Vagina (tissue), 2 donors: ENCODE measurements at places on chromosomes 11 and 22.
A peak's percentile ranks its signal among the peaks of the same experiment; 100 is the strongest.

- DNase-seq, result peak; percentile 90
Measured at GRCh38 chr11:2298795-2299761, 2.6 kb downstream of the C11orf21 start.

- peak; percentile 49 for DNase-seq
Measured at GRCh38 chr11:71311928-71312510, 59.6 kb upstream of the SHANK2 start.

GRCh38 chr11:46075168-46075567, 46.1 kb downstream of the PHF21A start:
- no peak for DNase-seq

- DNase-seq, result no peak
Measured at GRCh38 chr11:124612567-124613246, 1.5 kb downstream of the PANX3 start.

DNA sequence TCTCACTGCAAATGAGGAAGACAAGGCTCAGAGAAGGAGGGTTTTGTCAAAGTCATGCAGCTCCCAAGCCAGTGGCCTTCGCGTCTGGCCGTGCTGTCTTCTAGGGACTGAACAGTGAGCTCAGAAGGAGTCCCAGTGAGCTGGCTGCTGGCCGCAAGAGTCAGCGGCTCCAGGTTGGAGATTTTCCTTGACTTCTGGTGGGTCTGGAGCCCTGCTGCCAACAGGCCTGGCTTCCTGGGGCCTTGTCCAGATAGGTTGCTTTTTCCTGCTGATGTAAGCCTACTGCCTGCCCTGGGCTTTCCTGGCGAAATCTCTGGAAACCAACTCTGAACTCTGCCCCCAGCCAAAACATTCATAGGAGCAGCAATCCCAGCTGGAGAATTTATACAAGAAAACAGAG, 272.7 kb upstream of the CADM1 start:
- no peak for DNase-seq

GRCh38 chr11:70545610-70545912, 147.2 kb downstream of the CTTN start:
- DNase-seq, result no peak

DNA sequence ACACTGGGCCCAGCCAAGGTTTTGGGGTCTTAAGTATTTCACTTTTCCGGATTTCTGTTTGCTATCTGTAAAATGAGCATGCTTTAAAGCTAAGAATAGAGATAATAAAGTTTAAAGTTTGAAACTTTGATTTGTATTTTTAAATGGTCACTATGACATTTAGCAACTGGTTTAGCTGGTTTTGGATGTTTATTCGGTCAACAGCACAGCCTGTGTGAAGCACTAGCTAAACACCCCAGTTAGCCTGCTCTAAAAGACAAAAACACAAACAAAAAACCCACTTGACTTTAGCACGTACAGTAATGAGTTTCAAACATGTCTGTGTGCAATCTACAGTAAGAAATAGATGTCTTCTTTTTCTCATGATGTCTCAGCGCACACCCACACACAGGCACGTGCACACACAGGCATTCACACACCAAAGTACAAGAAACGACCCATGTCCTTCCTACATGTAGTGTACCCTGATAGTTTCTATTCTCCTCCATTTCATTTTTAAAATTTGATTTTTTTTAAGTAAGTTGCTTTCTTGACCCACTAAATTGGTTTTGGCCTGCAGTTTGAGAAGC, 29.4 kb downstream of the SLC1A2 start:
- DNase-seq, result peak; percentile 5

DNA sequence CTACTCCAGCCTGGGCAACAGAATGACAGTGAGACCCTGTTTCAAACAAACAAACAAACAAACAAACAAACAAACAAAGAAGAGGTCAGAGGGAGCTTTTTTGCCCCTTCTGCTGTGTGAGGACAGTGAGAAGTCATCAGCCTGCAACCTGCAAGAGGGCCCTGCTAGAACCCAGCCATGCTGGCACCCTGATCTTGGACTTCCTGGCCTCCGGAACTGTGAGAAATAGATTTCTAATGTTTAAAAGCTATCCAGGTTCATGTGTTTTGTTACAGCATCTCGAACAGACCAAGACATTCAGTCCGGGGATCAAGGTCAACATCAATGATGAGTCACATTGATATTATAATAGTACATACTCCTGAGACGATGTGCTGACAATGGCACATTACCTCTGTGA, 41.4 kb upstream of the GRAMD1B start:
- no peak for DNase-seq

- no peak for DNase-seq
Measured at GRCh38 chr11:84419616-84420015, 1133.4 kb upstream of the CCDC90B start.

- no peak for DNase-seq
Measured at GRCh38 chr11:112050721-112051120, 23.1 kb downstream of the PIH1D2 start.

GRCh38 chr11:35073691-35074419, 65.1 kb upstream of the CD44 start:
- no peak for DNase-seq

DNA sequence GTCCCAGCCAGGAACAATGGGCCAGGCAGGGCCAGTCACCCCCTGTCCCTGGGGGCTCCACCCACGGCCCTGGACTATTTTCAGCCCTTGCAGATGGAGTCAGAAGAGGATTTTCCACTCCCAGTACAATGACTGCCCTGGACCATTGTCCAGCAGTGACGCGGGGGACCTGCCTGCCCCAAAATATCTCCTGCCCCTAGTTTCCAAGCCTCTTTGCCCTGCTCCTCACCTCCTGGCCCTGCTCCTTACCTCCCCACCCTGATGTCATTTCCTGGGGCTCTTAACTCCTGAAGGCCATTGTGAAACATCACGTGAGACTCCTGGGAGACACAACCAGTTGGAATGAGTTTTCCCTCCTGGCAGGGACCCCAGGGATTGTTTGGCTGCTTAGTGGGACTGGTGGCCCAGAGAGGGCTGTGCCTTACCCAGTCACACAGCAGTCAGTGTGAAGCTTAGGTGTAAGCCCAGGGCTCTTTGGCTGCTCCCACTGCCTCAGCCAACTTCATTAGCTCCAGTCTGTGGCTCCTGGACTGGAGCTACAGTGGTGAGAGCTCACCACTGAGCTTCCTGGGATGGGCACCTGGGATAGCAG, 22.2 kb downstream of the P2RY2 start:
- DNase-seq, result no peak

- no peak for DNase-seq
Measured at GRCh38 chr11:47387944-47388696, 9.8 kb upstream of the SPI1 start.

DNA sequence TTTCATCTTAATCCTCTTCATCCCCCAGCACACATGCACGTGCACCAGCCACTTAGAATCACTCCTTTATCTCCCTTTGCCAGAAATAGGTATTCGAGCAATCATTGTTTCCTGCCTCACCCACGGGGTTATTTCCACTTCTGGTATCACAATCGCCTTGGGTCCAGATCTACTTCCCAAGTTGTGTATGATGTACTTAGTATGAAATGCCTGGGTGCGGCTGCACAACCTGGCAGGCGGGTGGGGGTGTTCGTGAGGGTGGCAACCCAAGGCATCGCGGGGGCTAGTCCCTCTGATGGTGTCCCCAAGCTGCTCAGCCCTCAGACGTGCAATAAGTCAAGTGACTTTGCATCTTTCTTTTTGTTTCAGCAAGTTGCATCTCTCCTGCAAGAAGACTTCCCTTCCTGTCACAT, 475.6 kb downstream of the MIAT start:
- DNase-seq, result no peak

DNA sequence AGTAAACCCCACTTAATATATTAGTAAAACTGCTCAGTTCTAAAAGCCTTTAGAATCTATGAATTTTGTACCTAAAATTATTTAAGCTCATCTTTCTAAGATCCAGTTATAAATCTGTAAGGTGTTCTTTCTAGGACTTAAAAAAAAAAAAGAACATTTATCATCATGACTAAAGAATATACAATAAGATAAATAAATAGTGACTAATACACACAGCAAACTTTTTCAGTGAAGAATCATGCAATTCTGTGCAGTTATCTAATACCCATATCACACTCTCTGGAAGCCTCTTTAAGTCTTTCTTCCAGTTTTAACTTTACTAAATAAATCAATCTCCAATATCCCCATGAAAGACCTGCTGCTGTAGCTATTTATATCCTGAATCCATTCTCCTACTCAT, 59.8 kb downstream of the CEP57 start:
- DNase-seq, result no peak

- DNase-seq, result no peak
Measured at GRCh38 chr22:29617922-29618629, 14.6 kb downstream of the NF2 start.

DNA sequence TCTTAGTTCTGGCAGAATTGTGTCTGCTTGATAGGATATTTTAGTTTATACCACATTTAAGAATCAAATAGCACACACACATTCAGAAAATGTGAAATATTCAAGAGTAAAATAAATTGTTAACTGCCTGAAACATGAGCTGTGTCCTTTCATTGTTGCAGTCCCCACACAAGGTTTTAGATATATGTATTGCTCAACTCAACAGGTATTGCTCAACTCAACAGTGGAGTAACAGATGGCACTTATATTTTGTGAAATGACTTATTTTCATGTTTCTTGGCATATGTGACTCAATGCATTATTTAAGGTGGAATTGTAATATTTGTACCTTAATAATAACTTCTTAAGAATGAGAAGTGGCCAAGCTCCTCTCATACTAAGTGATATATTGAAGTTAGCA, 760.3 kb downstream of the CNTN5 start:
- DNase-seq, result no peak

- DNase-seq, result no peak
Measured at GRCh38 chr22:38755155-38755910, 465 bp downstream of the SUN2 start.

DNA sequence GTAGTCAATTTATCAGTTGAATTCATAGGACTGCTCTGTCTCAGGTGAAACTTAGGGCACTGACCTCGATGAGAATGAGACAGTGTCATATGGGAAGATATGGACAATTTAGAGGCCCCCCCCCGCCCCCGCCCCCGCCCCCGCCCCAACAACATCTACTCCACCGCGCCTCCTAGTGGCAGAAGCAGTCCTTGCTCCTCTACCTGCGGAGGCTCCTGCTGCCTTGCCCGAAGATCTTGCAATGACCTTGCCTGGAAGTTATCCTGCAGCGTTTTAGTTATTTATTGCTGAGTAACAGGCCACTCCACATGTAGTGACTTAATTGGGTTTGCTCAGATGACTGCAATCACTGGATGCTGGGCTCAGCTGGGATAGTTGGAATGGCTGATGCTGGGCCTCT, 15.2 kb downstream of the SERPINH1 start:
- no peak for DNase-seq

DNA sequence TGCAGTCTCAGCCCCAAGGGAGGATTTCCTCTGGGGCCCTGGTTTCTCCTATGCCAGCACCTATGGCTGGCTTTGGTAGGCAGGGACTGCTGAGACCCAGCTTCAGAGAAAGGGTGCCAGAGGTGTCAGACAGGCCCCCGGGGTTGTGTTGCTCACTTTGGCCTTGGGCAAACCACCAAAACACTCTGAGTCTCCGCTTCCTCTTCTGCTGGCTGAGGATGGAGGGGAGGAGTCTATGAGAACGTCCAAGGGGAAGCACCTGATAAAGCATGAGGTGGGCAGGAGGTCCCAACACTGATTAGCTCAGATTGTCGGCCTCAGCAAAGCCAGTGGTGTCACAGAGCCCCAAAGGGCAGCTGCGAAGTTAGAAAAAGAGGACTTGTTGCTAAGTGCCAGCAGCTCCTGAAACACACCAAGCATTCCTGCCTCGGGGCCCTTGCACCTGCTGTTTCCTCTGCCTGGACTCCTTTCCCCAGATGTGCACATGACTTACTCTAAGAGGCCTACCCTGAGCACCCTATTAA, 10.5 kb downstream of the SMTNL1 start:
- DNase-seq, result no peak

- DNase-seq, result peak; percentile 88
Measured at GRCh38 chr11:67355023-67355793, 1.9 kb upstream of the POLD4 start.

DNA sequence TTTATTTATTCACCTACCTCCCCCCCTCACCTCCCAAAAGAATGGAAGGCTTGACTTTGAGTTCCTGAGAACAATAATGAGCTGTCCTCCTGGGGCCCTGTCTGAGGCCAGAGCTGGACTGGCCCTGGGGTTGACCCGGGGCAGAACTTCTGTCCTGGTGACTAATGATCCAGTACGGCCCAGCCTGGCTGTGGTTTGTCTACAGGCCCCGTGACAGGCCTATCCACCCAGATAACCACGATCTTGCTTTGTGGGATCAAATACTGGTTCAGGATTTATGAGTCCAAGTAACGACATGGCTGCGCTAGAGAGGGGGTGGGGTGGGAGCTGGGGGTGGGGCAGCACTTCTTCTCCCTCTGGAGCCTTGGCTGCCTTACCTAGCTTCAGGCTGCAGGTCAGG, 81.5 kb downstream of the WT1 start:
- DNase-seq, result no peak

DNA sequence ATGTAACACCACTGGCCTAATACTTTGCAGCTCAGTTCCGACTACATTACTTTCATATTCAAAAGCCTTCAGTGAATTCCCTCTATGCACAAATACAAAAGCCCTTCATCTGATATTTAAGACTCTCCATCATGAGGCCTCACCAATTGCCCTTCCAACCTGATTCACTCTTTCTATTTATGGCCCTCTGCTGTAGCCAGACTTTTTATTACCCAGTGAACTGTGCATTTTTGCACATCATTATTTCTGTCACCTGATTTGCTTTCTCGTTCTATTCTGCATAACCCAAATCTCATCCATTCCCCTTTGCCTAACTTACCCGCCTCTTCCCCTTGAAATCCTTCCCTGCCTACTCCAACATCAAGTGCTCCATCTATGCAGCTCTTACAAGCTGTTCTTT, 78.3 kb downstream of the BBOX1 start:
- DNase-seq, result no peak

GRCh38 chr11:112294688-112295340, 34.2 kb upstream of the PLET1 start:
- DNase-seq, result no peak

DNA sequence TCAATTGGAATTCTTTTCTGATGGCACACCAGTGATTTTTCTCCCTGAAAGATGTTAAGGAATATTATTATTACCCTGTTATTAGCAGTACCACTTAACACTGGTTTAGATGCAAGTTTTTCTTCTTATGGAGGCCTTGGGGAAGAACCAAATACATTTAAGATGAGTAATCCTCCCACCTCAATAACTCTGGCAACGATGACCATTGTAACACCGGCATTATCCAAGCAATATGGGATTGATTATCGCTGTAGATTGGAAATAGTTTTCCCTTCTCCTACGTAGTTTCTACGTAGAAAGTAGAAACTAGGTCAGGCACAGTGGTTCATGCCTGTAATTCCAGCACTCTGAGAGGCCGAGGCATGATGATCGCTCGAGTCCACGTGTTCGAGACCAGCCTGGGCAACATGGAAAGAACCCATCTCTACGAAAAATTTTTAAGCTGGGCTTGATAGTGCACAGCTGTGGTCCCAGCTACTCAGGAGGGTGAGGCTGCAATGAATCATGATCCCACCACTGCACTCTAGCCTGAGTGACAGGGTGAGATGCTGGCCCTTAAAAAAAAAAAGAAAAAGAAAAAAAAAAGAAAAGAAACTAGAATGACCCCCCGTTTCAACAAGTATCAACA, 45.5 kb downstream of the PACSIN2 start:
- DNase-seq, result no peak

- DNase-seq, result no peak
Measured at GRCh38 chr11:119179983-119180382, 5.3 kb upstream of the NHERF4 start.

GRCh38 chr11:85755285-85755684, 55.7 kb downstream of the SYTL2 start:
- no peak for DNase-seq
